Cortex of kidney (tissue), 1 donor: ENCODE measurements at places on chromosomes 6 and 20.
A peak's percentile ranks its signal among the peaks of the same experiment; 100 is the strongest.

DNA sequence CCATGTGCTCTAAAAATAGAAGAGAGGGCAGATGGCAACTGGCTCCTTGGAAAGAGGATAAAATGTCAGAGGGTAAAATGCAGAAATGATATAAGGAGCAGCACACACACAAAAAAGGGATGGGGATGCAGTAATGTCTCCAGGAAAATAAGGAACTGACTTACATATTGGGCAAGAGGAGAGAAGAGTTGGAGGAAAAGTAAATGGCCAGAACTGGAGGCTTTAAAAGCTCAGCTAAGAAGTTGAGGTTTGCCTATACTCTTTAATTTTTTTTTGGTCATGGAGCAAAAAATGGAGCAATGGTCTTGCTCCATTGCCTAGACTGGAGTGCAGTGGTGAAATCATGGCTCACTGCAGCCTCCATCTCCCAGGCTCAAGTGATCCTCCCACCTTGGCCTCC is 93.7 kb downstream of the SULF2 start:
- DNase-seq, result no peak

- no peak for DNase-seq
Observed at GRCh38 chr20:56094228-56094627, 88.9 kb upstream of the CBLN4 start.

DNA sequence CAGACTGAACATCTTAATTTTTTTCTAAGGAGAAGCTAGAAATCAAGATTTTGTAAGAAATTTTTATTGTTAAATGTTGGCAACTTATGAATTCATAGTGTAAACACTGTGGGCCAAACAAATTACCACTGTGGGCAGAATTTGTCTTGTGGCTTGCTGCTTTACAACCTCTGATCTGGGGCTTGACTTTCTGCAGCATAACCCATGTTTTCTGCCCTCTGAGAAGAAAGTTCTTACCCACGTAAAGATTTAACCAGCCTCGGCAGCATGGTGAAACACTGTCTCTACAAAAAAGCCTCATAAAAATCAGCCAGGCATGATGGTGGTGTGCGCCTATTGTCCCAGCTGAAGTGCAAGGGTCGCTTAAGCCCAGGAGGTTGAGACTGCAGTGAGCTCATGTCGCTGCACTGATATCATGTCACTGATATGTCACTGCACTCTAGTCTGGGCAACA is 12.9 kb downstream of the ITCH start:
- no peak for DNase-seq

DNA sequence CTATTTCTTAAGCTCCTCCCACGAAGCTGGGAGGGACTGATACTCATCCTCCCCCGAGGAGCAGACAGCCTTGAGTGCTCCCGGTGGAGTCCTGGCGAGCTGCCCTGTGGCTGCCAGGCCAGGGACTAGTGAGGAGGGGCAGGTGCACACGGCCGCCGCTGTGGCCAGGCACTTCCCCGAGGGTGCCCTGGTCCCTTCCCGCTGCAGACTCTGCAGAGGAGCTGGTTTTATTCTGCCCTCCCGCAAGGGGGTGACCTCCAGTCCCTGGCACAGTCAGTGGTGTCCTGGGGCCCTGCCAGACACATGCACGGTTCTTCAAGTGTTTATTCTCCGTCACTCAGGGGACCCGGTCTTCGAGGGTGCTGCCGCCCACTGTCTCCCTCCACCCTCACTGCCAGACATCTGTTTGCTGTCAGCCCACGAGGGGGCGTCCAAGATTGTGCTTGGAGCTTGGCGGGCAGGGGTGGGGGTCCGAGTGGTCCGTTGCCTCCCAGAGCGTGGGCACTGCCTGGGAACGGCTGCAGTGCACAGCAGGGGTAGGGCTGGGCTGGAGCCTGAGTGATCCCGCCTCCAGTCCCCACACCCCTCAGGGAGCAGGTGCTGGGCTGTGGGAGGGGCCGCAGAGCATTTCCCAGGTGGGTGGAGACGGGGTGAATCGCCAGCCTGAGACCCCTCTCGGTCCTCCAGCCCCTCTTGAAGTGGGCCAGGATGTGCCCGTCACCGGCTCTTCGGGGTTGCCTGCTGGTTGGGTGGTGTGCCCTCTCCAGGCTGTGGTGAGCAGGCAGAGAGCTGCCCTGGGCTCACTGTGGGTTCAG is 3.1 kb upstream of the CABLES2 start:
- no peak for DNase-seq

GRCh38 chr20:24461848-24462247 is 7.6 kb upstream of the SYNDIG1 start:
- DNase-seq, result no peak

GRCh38 chr6:16274885-16275589 is 36.6 kb downstream of the GMPR start:
- no peak for DNase-seq

DNA sequence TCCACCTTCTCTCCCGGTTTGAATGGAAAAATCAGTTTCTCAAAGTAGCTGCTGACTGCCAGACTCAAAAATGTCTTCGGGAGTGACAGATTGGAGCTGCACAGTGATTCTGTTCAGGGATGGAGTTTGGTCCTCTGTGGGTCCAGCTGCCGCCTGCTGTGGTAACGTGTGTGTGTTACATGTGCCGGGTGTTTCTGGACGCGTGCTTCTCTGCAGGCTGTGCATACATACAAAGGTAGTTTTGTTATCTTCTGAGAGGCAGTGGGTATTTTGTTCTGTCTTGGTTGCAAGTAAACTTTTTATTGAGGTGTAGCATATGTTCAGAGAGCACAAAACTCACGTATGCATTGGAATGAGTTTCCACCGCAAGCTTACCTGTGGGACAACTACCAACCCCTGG is 41.3 kb upstream of the NAA20 start:
- peak; percentile 7 for DNase-seq

DNA sequence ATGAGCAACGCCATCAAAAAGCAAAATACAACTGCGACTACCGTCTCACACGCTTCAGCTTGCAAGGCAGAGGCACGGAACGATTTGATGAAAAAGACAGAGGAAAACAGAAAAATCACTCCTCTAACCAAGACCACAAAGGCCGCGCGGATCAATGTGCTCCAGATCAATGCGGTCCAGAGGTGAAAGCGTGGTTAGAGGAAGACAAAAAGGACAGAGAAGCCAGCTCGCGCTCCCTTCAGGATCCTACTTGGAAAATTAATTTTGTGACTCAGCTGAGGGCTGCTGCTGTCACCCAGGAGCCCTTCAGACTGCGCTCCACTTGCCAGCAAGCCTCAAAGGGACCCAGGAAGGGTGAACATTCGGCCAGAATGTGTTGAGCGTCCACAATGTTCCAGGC is 140.2 kb upstream of the RPS6KA2 start:
- DNase-seq, result no peak

- DNase-seq, result no peak
Observed at GRCh38 chr6:88490908-88491264, 324.7 kb upstream of the CNR1 start.
